Left ventricle myocardium superior (tissue), 1 donor: ENCODE measurements at places on chromosomes 4 and X.

- no peak for DNase-seq
These were observed 23.8 kb downstream of the PPP1R2C start for GRCh38 chrX:42754115-42754514.

- DNase-seq: no peak
These were observed 39.7 kb downstream of the VEGFC start for GRCh38 chr4:176753049-176753448.

GRCh38 chr4:7260569-7260968 is 68.2 kb downstream of the SORCS2 start:
- no peak for DNase-seq

GRCh38 chrX:24777660-24778059 is 83.9 kb downstream of the POLA1 start:
- no peak for DNase-seq
